ENCODE measurements at places on chromosomes 3 and 15. TPM values are rescaled to one million over a fixed set of nuclear protein-coding genes. Genes with fewer than 3 reads are reported as not detected.

DNA sequence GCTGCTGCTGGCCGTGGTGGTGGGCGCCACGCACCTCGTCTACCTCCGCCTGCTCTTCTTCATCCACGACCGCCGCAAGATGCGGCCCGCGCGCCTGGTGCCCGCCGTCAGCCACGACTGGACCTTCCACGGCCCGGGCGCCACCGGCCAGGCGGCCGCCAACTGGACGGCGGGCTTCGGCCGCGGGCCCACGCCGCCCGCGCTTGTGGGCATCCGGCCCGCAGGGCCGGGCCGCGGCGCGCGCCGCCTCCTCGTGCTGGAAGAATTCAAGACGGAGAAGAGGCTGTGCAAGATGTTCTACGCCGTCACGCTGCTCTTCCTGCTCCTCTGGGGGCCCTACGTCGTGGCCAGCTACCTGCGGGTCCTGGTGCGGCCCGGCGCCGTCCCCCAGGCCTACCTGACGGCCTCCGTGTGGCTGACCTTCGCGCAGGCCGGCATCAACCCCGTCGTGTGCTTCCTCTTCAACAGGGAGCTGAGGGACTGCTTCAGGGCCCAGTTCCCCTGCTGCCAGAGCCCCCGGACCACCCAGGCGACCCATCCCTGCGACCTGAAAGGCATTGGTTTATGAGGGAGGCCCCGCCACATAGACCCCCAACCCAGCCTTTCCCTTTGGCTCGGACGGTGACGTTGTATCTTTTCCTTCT lies 1.1 kb downstream of the GPR27 start:
- no peak for DNase-seq

DNA sequence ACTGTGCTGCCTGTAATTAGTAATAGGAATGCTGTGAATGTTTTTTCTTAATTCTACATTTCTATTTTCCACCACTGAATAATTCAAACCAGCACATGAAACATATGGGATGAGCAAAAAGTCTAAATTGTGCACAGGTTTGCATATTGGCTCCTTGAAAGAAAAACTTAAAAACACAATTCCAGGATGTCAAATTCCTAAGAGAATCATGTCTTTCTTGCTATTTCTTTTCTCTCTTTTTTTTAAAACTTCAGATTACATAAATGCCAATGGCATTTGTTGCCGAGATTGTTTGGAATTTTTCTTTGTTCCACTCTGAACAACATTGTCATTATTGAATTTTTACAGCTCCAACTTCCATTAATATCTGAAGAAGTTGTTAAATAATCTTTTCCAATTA lies 60.8 kb downstream of the VGLL3 start:
- no peak for DNase-seq

- DNase-seq, result no peak
Measured at GRCh38 chr15:38864122-38864521, 299.5 kb upstream of the RASGRP1 start.

DNA sequence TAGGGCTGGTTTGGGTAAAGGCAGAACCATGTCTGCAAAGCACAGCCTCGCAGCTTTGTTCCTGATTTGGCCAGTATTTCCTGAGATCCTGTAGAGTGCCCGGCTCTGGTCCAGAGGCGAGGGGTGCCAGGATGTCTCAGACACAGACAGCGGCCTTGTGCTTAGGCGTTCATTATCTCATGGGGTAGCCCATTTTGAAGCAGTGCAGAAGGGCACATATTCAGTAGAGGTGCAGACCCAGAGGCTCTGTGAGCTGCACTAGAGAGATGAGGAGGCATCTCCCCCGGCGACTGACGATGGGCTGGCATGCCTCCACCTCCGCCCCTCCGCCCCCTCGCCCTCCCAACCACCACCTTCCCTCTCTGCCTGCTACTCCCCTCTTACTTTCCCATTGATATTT lies 170.3 kb downstream of the CHDH start:
- DNase-seq, result no peak

DNA sequence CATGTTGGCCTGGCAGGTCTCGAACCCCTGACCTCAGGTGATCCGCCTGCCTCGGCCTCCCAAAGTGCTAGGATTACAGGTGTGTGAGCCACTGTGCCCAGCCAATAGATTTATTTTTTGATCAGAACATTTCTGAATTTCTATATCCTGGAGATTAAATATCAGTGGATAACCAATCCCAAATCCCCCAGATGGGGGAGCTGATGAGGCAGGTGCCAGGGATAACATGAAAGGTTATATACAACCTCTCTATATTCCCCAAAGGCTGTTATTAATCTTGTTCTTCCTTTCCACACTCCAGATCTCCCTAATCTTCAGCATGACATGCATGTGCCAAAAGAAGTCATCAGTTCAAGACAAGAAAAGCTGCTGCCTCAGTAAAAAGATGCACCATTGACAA lies 112.3 kb downstream of the WDR76 start:
- DNase-seq, result peak; percentile 15

CP gene
- not detected for total RNA-seq

GPR62 gene
- not detected for total RNA-seq

DNA sequence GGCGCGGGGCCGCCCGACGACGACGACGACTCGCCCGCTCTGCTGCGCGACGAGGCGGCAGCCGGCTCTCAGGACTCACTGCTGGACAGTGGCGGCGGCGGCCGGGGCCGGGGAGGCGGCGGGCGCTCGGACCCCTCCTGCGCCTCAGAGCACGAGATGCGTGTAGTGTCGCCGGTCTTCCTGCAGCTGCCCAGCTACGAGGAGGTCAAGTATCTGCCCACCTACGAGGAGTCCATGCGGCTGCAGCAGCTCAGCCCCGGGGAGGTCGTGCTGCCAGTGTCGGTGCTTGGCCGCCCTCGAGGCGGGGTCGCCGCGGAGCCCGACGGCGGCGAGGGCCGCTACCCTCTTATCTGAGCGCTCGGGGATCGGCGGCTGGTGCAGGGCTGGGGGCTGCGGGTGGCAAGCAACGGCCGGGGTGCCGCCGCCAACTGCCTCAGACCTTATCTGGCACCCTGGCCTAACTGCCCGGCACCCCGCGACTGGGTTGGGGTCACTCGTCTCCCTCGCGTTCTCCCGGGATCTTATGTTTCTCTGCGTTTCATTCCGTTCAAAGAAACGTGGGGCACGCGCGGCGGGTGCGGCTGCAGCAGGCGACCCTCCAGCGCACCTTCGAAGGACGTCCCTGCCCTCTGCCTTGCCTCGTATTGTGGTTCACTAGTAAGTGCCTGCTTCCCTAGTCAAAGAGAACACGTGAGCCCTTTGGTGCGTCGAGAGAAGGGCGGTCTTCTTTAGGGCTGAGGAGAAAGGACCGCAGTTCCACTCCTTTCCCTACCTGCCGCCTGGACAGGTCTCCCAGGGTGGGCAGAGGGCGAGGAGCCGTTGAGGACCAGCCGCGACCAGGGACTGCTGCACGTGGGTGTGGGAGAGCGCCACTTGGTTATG lies 1.0 kb downstream of the C3orf80 start:
- no peak for DNase-seq

GRCh38 chr3:157465741-157466140 lies 29.1 kb downstream of the PTX3 start:
- DNase-seq, result no peak

SPINK8 gene
- total RNA-seq, result not detected

PSTPIP1 gene
- 0.33 TPM for total RNA-seq

ANKRD34C gene
- not detected for total RNA-seq

DNA sequence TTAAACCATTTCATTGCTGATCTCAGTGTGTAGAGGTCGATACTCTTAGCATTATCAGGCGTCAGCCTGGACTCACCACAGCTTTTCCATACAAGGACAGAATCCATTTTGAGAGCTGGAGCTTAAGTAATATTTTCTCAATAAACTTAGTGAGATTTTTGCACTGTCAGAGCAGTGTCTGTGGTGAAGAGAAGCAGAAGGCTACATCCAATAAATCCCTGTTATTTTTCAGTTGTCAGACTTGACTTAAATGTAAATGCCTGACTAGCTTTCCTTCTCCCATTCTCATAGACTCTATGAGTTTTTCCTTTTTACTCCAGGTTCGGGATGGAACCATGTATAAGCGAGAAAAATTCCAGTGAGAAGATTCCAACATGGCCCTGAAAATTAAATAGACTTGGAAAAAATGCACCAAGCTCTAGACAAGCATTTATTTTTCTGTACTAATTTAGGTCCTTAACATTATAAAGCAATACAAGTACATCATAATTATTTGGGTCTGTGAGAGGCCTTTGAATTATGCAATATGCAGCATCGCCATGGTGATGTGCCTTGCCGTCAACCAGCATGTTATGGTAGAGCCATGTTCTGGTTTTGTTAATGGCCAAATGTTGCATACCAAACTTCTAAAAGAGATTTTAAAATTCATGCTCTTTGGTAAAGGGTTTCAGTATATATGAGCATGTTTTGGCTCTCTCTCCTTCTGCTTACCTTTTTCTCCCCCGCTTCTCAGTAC lies 62.0 kb downstream of the RARB start:
- DNase-seq, result no peak

- DNase-seq, result no peak
Measured at GRCh38 chr15:89496155-89497098, at the start of gene RHCG. Gene RHCG (minus strand): TSS chr15:89496583. CDS start chr15:89496544, 39 bp downstream.

- DNase-seq, result no peak
Measured at GRCh38 chr3:45583021-45583851, 11.3 kb upstream of the LIMD1 start.

GRCh38 chr15:64813075-64813474 lies 12.4 kb downstream of the PIF1 start:
- no peak for DNase-seq

DNA sequence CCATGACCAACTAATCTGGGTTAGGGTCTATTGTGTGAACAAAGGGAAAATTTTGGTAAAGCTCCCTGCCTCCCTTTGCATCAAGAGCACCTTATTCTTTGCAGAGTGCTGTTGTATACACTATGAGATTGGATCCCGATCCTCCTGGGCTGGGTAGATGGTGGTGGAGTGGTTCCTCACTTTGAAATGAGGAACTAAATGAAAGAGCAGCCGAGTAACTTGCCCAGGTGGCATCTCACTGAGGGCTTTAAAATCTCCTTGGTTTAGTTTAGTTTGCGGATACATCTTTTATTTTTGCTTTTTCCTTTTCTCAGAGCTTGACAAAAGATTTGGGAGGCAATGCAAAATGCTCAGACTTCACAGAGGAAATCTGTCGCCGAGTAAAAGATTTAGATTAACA lies 19.4 kb downstream of the IDH3A start:
- no peak for DNase-seq

- DNase-seq, result no peak
Measured at GRCh38 chr3:67094167-67094566, 96.1 kb downstream of the KBTBD8 start.

DNA sequence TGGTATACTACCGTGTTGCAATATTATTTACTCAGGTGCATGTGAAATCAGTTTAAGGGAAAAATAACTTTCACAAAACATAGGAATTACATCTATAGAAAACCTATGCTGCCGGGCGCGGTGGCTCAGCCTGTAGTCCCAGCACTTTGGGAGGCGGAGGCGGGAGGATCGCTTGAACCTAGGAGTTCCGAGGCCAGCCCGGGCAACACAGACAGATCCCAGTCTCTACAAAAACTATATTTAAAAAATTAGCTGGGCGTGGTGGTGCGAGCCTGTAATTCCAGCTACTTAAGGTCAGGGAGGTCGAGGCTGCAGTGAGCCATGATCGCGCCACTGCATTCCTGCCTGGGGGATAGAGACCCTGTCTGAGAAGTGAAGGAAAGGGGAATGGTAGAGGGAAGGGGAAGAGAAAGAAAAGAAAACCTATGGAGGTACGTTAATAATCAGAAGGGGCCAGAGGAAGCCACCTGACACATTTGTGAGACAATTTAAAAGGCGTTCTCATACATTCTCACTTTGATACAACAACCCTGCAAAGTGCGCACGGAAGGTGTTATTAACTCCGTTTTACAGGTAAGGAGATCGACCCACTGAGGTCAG lies 456 bp upstream of the TMEM62 start:
- no peak for DNase-seq

DNA sequence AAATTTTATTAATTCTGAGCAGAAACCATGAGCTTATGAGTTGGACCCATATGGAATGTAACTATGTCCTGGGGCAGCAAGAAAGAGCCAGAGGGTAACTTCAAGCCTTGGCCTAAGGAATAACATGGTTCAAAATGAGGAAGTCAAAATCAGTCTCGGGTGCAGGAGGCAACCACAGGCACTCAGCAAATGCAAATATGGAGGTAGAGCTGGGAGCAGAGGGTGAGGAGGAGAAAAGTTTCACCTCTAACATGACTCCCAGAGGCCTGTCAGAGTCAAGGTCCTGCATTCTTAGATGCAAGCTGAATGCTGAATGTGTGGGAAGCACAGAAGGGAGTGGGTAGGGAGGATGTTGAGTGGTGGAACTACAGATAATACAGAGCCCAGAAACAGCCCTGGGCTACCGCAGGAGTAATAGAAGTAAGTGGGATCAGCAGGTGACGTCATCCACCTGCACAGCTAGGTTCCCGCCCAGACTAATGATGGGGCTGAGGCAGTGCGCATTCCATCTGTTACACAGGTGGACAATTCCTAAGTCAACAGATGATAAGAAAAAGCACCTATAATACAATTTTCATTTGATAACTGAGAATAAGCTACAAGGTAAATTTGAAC lies 279.8 kb upstream of the ARRDC4 start:
- DNase-seq, result no peak

GRCh38 chr3:72345237-72345878 lies 502.9 kb downstream of the SHQ1 start:
- DNase-seq, result peak; percentile 64

SLC28A1 gene
- not detected for total RNA-seq

DNA sequence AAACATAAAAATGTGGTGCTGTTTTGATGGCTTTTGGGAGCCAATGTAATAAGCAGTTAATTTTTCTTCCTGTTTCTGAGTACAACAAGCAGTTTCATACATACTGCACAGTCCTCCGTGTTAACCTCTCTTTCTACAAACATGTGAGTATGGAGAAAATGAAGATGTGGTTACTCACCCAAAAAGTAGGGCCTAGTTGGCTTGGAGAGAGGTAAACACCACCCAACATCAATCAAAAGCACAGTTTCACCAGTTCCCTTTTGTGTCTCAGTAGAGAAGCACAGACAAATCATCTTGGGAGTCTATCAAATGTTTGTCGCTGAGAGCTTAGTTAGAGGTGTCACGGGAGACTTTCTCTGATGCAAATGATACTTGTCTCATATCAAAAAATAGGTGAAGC lies 320.2 kb downstream of the UNC13C start:
- no peak for DNase-seq

DNA sequence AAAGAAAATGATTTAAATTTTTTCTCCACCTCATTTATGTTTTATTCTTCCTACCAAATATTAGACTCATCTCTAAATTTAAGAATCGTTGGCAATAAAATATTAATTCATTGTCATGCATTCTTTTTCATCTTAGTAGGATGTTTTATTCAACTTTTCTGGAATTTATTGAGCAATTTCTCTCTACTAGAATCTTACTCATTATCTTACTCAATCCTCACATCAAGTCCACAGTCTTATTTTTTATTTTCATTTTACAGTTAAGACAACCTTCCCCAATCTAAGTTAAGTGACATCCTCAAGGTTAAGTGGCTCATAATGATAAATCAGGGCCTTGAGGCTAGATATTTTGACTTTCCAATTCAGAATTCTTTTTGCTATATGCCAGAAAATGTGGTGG lies 15.9 kb upstream of the ALDH1A2 start:
- no peak for DNase-seq

GRCh38 chr15:38518084-38518483 lies 46.5 kb downstream of the RASGRP1 start:
- no peak for DNase-seq

EXD1 gene
- total RNA-seq, result not detected

All from A172 (cell line).